A549 treated with ZK216348 at 1 μM for 4 hours (cell line): ENCODE measurements at places on chromosomes 2 and 18. TPM values are rescaled to one million over a fixed set of nuclear protein-coding genes. Genes with fewer than 3 reads are reported as not detected.

The ARHGAP28 gene
- 0.08 to 0.43 TPM (median 0.11 TPM) in 3 of 5 replicates, not detected in the others for total RNA-seq

The NT5C1B gene
- total RNA-seq, result not detected in 5 replicates

The MPP4 gene
- 0.06 to 0.13 TPM (median 0.10 TPM) in 3 of 5 replicates, not detected in the others for total RNA-seq

The WDPCP gene
- total RNA-seq, result 2.9 to 4.4 TPM (median 3.8 TPM) in 5 replicates

The CPO gene
- 0.13 TPM in 1 of 5 replicates, not detected in the others for total RNA-seq

The GRB14 gene
- 4.6 to 7.4 TPM (median 5.2 TPM) in 5 replicates for total RNA-seq

The CHAC2 gene
- total RNA-seq, result 10.0 to 14.9 TPM (median 11.5 TPM) in 5 replicates

The CCBE1 gene
- total RNA-seq, result 7.6 to 16.2 TPM (median 11.4 TPM) in 5 replicates
